ENCODE measurements at places on chromosomes 1 and 21. TPM values are rescaled to one million over a fixed set of nuclear protein-coding genes. Genes with fewer than 3 reads are reported as not detected.

The RGS4 gene
- polyA plus RNA-seq, result 0.08 TPM

The TMEM61 gene
- polyA plus RNA-seq, result 0.78 TPM

The GBP1 gene
- 5.9 TPM for polyA plus RNA-seq

The SPOCD1 gene
- polyA plus RNA-seq, result 5.4 TPM

The VSIG8 gene
- not detected for polyA plus RNA-seq

The PROX1 gene
- polyA plus RNA-seq, result 0.09 TPM

The TTC22 gene
- polyA plus RNA-seq, result 7.0 TPM

The PPIAL4G gene
- not detected for polyA plus RNA-seq

The PLA2G2F gene
- 0.05 TPM for polyA plus RNA-seq

The TEX38 gene
- polyA plus RNA-seq, result not detected

The CD101 gene
- 0.15 TPM for polyA plus RNA-seq

The DCST1 gene
- not detected for polyA plus RNA-seq

The AADACL3 gene
- polyA plus RNA-seq, result not detected

The TP73 gene
- 2.5 TPM for polyA plus RNA-seq

The RAB25 gene
- 131 TPM for polyA plus RNA-seq

The KCNAB2 gene
- 4.8 TPM for polyA plus RNA-seq

The DDAH1 gene
- 7.6 TPM for polyA plus RNA-seq

The ZNF648 gene
- polyA plus RNA-seq, result 0.02 TPM

The RHBG gene
- polyA plus RNA-seq, result not detected

The ZFP69 gene
- polyA plus RNA-seq, result 2.1 TPM

The LRRN2 gene
- not detected for polyA plus RNA-seq

The CR1L gene
- polyA plus RNA-seq, result not detected

The PADI4 gene
- 0.08 TPM for polyA plus RNA-seq

The OR2T35 gene
- not detected for polyA plus RNA-seq

The CFAP141 gene
- not detected for polyA plus RNA-seq

The INKA2 gene
- polyA plus RNA-seq, result 2.1 TPM

The TNFRSF9 gene
- not detected for polyA plus RNA-seq

The DNAH14 gene
- polyA plus RNA-seq, result 3.9 TPM

The CD160 gene
- not detected for polyA plus RNA-seq

The L1TD1 gene
- polyA plus RNA-seq, result 0.37 TPM

The GJA8 gene
- not detected for polyA plus RNA-seq

The OR11L1 gene
- polyA plus RNA-seq, result not detected

The ANKRD45 gene
- polyA plus RNA-seq, result not detected

The CA6 gene
- 0.08 TPM for polyA plus RNA-seq

The UTS2 gene
- not detected for polyA plus RNA-seq

The ATP1A4 gene
- not detected for polyA plus RNA-seq

The RRP15 gene
- polyA plus RNA-seq, result 3.9 TPM

The RIPPLY3 gene
- 0.34 TPM for polyA plus RNA-seq

The DHRS3 gene
- polyA plus RNA-seq, result 28.3 TPM

Measured in mammary epithelial cell (primary cell).